ENCODE measurements at places on chromosomes 12 and 14. TPM values are rescaled to one million over a fixed set of nuclear protein-coding genes. Genes with fewer than 3 reads are reported as not detected.

Gene SYCP3
- total RNA-seq: 0.65 TPM

Gene NRDE2
- total RNA-seq: 28.5 TPM

Gene NYNRIN
- 31.6 TPM for total RNA-seq

Gene PLCZ1
- total RNA-seq: not detected

Gene ZNF84
- total RNA-seq: 32.1 TPM

Gene SLC39A2
- total RNA-seq: not detected

Gene GSC
- total RNA-seq: 1.3 TPM

Gene ACACB
- total RNA-seq: 46.8 TPM

Gene ATP5F1B
- total RNA-seq: 216 TPM

Gene RASSF8
- total RNA-seq: 80.9 TPM

Gene LIN7A
- 5.8 TPM for total RNA-seq

Gene C1QL4
- not detected for total RNA-seq

Gene PUS7L
- 12.9 TPM for total RNA-seq

Gene RIMBP2
- total RNA-seq: 0.39 TPM

Gene BICD1
- total RNA-seq: 42.6 TPM

Gene OLR1
- 9.3 TPM for total RNA-seq

GRCh38 chr14:74988993-74989392 is 13.7 kb upstream of the EIF2B2 start:
- DNase-seq: no peak

- DNase-seq: no peak
Observed at GRCh38 chr12:22712083-22712482, 87.1 kb downstream of the ETNK1 start.

- DNase-seq: no peak
Observed at GRCh38 chr12:82910246-82910893, 223.7 kb downstream of the TMTC2 start.

- no peak for DNase-seq
Observed at GRCh38 chr12:49917166-49917787, 13.6 kb upstream of the FAIM2 start.

DNA sequence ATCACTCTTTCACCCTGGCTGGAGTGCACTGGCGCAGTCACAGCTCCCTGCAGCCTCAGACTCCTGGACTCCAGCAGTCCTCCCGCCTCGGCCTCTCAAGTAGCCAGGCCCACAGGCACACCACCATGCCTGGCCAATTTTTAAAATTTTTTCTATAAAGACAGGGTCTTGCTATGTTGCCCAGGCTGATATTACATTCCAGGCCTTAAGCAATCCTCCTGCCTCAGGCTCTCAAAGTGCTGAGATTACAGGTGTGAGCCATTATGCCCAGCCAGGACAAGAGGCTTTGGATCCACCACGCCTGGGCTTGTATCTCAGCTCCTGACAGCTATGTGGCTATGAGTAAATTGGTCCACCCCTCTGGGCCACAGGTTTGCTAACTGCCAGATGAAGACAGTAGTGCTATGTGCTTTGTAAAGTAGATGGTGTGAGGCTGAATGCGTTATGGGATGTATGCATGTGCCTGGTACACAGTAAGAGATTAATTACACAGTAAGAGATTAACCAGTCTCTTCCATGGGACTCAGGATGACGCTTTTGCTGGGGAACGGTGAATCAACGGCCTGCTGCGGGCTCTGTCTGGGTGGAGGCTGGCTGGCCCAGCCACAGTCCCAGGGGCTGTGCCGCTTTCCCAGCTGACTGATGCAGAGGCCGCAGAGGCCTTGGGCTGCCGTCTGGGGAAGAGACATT is 53.3 kb upstream of the NCOR2 start:
- DNase-seq: peak; percentile 88

DNA sequence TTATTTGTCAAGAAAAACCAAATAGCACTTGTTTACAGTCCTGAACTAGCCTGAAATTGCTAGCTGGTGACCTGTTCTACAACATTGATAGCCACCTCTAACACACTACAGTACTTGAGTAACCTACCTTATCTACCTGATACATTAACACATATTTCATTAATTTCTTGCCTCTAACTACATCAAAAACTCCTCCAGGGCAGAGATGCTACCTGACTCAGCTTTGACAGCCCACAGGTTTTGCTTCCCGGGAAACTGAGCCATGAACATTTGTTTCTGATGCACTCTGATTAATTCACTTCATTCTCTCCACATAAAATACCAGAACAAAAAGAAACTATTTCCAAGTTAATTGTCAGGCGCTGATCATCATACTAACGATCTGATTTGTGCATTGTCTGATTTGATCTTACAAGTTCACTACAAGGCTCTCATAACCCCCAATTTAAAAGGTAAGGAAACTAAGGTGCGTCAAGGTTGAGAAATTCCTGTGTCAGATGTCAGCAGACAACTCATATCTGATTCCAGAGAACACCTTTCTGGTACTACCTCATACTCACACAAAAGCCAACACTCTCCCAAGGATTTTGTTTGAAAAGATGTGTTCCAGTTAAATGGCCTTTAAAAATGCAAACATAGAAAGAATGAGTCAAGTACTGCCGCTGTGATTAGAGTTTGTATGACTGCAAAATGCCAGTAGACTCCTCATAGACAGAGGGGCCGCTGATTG is 768.7 kb downstream of the BCL11B start:
- DNase-seq: no peak

- no peak for DNase-seq
Observed at GRCh38 chr14:70847406-70848090, 38.2 kb upstream of the MAP3K9 start.

DNA sequence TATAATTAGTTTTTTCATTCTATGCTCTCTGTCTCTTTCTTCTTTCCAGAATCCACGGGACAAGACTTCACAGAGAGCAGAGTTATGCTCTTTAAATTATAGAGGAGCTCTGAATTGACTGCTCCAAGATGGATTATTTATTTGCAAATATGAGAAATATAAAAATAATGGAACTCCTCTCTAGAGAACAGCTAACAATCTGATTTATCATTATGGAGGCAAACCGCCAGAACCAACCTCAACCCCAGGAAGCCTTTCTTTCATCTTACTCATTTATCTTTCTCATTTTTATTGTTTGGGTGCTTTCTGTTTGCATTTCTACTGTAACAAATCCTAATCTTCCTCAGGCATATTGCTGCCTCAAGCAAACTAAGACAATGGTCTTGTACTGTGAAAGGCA is 216.5 kb downstream of the C12orf50 start:
- no peak for DNase-seq

DNA sequence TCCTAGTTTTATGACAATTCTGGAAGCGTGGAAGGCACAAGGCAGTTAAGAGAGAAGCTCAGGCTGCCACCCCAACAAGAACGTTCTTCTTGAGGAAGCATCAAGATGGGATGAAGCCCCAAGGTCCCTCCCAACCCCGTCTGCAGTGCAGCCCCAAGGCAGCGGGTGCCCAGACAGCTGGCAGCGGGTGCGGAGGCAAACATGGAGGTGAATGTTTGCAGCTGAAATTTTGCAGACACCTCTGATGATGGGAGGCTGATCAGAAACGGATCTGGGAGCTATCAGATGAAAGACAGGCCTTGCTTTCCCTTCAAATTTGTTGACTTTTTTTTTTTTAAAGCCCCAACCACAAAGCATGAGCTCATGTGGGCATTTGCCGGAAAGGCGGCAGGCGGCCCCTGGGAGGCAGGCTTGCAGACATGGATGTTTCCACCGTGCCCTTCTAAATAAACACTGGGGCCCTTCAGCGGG is 230.7 kb upstream of the RTL1 start:
- no peak for DNase-seq

GRCh38 chr12:115169981-115170380 is 486.0 kb upstream of the TBX3 start:
- DNase-seq: no peak

DNA sequence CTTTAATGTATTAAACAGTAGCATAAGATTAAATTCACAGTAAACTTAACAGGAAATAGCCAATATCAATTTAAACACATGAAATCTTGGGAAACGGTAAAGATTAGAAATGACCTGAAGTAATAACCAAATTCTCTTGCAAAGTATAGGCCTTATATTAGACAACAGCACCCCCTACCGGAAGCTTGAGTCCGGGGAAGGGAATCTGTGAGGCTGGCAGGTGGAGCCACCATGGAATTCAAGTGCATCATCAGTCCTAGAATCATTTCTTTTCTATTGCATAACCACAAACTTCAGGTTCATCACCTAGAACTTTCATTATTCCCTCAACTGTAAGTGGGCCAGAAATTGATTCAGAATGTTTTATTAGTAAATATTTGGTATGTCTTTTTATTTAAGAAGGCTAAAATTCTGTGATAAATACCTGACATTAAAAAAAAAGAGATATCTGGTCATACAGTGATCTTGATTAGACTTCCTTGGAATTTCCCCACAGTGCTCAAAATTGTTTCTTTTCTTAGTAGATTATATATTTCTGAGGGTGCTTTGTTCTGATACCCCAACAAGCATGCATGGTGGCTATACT is 48.6 kb downstream of the AP5M1 start:
- peak; percentile 69 for DNase-seq

GRCh38 chr14:22689199-22689598 is 45.0 kb upstream of the OR6J1 start:
- DNase-seq: no peak

GRCh38 chr14:64952598-64953309 is 10.2 kb upstream of the GPX2 start:
- no peak for DNase-seq

GRCh38 chr12:80709811-80710726 is 2.6 kb downstream of the MYF6 start:
- DNase-seq: no peak

DNA sequence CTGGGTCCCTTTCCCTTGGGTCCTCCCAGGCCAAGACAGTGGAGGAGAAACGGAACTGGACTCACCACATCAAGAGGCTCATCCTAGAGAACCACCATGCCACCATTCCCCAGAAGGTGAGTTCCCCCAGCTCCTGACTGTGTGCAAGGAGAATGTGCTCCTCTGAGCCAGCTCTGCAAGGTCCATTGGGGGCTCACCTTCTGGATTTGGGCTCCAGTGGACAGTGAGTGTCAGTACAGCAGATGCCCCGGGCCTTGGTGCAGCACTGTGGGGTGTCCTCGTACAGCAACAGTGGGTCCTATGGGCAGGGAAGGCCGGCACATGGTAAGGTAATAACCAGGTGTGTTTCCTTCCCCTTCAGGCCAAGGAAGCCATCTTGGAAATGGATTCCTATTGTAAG is 27.8 kb downstream of the PLEKHG3 start:
- DNase-seq: no peak

DNA sequence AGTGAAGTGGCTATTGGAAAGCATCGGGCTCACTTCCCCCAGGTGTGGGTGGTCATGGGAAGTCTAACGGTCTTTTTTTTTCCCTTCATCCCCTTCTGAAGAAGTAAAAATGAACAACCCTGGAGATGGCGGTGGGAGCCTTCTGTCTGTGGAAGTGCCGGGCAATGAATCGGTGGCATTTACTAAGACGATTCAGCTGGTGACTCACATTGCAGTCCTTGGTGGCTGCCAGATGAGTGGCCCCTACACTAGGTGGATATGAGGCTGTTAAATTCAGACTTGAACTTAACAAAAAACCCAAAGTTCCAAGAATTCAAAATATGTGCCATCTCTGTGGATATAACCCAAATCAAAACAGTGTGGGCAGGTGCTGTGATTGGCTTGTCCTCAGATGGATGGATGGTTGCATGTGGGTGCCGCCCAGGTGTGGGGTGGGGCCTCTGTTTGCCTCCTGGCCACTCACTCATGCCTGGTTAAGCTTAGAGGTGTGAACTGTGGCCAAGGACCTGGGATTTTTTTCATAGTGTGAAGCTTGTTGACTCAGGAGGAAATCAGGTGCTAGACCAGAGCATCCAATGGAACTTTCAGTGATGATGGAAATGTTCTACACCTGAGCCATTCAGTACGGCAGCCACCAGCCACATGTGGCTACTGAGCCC is 176.7 kb upstream of the NOS1 start:
- no peak for DNase-seq

DNA sequence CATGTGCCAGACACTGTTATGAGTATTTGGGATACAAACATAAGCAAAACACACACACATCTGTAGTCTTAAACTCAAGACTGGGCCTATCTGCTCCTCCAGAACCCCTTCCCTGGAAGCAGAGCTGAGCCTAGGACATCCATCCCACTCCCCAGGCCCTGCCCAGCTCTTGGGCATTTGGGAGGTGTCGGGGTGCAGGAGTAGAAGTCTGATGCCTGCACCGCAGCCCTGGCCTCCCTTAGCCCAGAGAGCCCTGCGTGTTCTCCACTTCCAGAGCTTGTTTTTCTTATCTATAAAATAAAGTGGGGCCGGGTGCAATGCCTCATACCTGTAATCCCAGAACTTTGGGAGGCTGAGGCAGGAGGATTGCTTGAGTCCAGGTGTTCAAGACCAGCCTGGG is 11.7 kb downstream of the HSP90AA1 start:
- no peak for DNase-seq

GRCh38 chr14:104254735-104255400 is 116.5 kb downstream of the KIF26A start:
- no peak for DNase-seq

DNA sequence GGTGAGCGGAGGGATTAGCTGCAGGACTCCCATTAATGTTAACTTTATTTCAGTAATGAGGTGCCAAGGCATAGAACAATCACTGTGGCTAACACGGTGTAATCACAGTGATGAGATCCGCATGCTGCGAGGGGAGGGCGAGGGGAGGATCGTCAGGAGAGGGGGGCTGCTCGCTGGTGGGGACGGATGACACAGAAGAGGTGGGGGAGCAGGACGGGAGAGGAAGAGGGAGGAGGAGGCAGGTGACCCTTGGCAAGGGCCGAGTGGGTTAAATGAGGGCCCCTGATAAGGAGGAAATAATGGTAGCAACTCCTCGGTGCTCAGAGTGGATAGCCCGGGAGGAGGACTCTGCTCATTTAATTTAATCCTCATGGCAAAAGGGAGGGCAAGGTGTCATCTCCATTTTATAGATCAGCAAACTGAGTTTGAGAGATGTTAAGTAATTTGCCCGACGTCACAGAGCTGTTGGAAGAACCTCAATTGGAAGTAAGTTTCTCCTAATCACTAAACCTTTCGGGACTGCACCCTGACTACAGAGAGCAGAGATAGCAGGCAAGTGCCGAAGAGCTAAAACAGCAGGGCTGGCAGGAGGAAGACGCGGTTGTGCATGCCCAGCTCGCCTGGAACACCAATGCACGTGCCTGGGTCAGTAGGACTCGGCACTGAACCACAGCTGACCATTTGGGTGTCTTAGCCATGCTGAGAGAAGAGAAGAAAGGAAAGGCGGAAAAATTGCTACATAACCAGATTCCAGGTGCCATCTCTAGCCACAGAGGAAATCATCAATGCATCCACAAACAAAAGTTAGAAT is 43.0 kb downstream of the SPRING1 start:
- DNase-seq: no peak

DNA sequence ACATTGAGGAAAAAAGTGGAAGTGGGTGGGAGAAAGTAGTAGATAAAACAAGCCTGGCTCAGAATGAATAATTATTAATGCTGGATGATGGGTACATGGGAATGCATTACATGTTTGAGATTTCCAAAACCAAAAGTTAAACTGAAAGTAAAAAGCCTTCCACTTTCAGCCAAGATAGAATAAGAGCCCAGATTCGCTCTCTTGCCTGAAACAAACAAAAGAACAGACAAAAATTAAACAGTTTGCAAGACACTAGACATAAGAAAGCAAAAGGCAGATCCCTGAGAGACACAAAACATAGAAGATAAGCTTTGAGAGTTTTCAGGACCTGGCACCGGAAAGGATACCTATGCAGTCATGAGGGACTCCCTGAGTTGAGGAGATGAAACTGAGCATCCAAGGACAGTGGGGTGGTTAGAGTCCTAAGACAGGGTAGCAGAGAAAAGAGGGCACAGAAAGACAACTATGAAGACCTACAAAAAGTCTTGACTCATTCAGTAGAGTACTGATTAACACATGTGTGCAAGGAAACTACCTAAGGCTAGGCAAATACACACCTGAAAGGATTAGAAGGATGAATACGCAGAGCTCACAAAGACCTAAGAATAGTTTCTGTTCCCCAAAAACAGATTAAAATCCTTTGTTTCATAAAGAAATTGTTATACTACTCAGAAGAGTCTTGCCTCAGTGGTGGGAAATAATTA is 54.1 kb downstream of the CEP83 start:
- DNase-seq: no peak

Data from aorta (tissue), 5 donors.